CD4-positive, alpha-beta T cell treated with Interleukin-12 subunit alpha and Interleukin-12 subunit beta, for 1 hour (primary cell): ENCODE measurements at places on chromosomes 2 and 18.

GRCh38 chr18:74856928-74857327 lies 259.3 kb downstream of the ZNF407 start:
- DNase-seq: no peak

- no peak for DNase-seq
Observed at GRCh38 chr2:180661686-180662030, 318.7 kb upstream of the UBE2E3 start.

- no peak for DNase-seq
Observed at GRCh38 chr18:13442451-13442850, 223.9 kb downstream of the LDLRAD4 start.

DNA sequence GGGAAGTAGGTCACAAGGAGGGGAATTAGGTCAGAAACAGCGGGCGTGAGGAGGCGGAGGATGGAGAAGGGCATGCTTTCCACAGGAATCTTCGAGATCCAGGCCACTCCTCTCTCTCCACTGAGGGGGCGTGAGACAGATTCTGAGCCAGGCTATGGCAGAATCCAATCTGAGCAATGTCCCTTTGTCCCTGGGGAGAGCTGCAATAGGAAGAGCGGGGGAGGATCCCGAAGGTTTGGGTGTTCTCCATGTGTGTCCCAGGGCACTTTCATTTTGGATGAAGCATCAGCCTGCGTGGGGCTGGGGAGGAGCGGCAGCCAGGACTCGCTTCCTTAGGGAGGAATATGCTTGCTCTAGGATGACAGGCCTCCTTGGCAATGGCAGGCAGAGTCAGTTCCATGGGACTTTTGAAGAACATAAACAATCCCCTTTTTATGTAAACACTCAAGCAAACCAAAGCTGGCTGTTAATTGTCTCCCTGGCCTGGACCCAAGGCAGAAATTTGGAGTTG lies 84.0 kb downstream of the LIPG start:
- no peak for DNase-seq

GRCh38 chr2:191087311-191087710 lies 63.5 kb downstream of the STAT4 start:
- DNase-seq: no peak

GRCh38 chr2:77395011-77395410 lies 127.2 kb downstream of the LRRTM4 start:
- no peak for DNase-seq

- no peak for DNase-seq
Observed at GRCh38 chr2:168602846-168603401, 146.9 kb downstream of the CERS6 start.

- no peak for DNase-seq
Observed at GRCh38 chr2:222627764-222628163, 28.1 kb downstream of the FARSB start.

GRCh38 chr2:223642506-223642905 lies 40.3 kb upstream of the SCG2 start:
- DNase-seq: no peak

GRCh38 chr2:180677200-180677599 lies 303.2 kb upstream of the UBE2E3 start:
- DNase-seq: no peak

DNA sequence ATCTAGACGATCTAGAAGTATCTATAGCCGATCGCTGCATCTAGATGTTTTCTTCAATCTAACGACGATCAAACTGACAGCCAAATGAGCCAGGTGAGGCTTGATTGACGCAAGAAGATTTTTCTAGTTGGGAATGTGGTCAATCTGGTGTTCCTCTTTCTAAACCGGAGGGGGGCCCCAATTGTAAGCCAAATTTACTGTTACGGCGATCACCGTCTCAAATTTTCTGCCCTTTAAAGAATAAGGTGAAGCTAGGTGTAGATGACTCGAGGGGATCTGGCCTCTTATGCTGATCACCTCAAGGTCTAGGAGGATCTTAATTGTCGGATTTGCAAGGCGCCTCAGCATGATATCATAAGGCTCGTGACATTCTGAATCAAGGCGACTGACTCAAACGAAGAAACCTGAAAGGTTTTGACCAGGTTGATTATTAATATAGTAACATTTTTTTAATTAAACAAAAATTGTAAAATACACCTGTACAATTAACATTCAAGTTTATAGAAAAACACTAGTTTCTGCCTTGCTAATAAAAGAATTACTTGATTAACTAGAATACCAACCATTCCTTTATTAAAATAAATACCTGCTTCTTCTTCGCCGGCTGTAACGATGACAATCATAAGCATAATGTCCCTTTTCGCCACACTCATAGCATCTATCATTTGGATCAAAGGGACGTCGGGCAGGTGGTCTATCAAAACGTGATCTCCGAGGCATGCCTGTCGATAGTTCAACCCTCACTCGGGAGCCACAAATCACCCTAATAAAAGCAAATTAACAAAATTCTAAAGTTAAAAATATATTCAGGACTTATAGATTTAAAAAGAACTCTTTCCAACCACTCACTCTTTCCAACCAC lies 2.0 kb downstream of the SRSF7 start:
- no peak for DNase-seq

DNA sequence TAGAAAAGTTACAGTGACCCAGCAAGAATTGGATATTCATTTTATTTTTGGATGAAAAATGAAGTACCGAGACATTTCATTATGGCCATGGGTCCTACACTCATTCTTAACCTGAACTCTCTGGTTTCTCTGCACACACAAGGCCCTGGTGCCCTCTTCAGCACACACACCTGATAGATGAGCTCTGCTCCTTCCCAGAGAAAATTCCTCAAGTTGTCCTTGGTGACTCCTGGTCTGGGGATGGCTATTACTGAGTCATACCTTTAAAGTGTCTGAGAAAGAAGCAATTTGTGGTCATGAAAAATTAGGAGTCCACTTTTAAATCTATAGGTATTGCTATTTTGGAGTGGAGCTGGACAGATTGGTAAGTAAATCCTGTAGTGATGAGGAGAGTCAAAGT lies 311.5 kb downstream of the CDH2 start:
- no peak for DNase-seq

GRCh38 chr2:7270011-7270431 lies 352.8 kb downstream of the RNF144A start:
- DNase-seq: no peak

DNA sequence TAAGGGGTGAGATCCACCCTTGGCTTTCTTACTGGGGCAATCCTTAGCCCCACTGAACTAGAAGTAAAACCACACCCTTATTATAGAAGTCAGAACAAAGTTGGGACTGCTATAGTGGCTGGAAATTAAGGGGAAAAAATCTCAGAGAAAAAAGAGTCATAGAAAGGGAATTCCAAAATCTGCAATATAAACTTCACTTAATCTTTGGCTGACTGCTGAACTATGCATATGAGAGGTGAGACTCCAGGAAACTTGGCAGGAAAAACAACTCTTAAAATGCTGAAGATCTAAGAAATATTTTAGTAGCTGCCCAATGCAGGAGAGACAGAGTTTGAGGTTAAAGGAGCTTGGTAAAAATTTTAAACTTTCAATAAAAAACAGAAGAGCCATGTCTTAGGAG lies 201.8 kb upstream of the FN1 start:
- DNase-seq: no peak

DNA sequence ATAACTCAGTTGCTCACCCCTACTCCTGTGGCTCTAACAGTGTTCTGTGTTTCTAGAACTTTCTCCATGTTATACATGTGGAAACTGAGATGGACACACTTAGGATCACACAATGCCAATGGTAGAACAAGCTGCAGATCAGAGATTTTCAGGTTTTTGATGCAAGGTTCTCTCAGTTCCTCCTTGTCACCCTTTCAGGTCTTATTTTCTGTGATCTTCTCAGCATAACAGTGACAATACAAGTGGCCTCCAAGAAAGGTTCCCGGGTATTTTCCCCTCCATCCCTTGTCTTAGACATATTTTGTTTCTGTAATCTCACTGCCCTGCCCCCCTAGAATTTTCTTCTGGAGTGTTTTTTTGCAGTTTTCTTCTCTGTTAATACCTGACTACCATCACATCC lies 6.2 kb upstream of the MGAT5 start:
- DNase-seq: no peak

GRCh38 chr2:209772290-209772685 lies 656 bp downstream of the UNC80 start:
- no peak for DNase-seq

GRCh38 chr18:36530676-36531405 lies 233.3 kb downstream of the FHOD3 start:
- no peak for DNase-seq

DNA sequence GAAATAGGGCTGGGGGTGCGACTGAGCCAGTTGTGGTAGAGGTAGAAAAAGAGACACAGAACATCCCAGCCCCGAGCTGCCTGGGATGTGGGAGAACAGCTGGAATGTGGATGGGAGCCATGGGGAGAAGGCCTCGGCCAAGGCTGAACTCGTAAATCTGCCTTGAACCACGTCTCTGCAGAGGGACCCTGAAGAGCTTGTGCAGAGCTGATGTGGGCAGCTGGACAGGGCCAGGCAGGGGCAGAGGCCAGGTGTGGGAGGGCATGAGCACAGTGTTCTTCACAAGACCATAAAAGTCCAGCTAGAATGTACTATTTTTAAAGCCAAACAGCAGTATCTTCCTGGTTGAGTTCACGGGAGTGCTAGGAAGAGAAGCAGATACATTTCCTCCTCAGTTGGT lies 5.7 kb downstream of the TCF23 start:
- no peak for DNase-seq

DNA sequence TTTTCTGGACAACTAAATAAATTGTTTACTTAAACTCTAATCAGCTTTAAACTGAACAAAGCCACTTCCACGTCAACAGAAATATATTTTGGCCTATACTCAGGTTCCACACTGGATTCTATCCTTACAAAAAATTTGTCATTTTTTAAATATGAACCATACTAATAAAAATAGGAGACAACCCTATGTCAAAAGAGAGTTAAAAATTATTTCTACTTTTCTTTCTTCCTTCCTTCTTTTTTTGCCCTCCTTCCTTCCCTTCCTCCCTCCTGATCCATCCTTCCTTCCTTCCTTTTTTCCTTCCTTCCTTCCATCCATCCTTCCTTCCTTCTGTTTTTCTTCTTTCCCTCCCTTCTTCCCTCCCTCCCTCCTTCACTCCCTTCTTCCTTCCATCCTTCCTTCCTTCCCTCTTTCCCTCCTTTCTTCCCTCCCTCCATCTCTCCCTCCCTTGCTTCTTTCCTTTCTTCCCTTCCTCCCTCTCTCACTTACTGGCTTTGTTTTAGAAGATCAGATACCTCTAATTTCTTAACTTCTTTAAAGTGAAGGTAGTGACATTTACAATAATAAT lies 1444.9 kb downstream of the DPP10 start:
- DNase-seq: no peak

- no peak for DNase-seq
Observed at GRCh38 chr2:158889135-158889853, 79.1 kb upstream of the TANC1 start.

DNA sequence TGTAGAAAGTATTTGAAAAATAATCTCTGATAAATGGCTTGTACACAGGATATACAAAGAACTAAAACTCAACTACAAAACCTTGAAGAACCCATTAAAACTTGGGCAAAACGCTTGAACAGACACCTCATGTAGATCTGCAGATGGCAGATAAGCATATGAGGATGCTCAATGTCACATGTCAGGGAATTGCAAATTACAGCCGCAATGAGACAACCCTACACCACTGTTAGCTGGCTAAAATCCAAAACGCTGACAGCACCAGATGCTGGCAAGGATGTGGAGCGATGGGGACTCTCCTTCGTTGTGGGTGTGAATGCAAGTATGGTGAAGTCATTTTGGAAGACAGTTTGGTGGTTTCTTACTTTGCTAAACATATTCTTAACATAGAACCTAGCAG lies 53.7 kb downstream of the SNTG2 start:
- DNase-seq: no peak

- DNase-seq: no peak
Observed at GRCh38 chr2:160984426-160985077, 175.7 kb upstream of the TANK start.
